ENCODE measurements at places on chromosomes 6 and 20. TPM values are rescaled to one million over a fixed set of nuclear protein-coding genes. Genes with fewer than 3 reads are reported as not detected.

Gene CST2
- 13.0 TPM for total RNA-seq

DNA sequence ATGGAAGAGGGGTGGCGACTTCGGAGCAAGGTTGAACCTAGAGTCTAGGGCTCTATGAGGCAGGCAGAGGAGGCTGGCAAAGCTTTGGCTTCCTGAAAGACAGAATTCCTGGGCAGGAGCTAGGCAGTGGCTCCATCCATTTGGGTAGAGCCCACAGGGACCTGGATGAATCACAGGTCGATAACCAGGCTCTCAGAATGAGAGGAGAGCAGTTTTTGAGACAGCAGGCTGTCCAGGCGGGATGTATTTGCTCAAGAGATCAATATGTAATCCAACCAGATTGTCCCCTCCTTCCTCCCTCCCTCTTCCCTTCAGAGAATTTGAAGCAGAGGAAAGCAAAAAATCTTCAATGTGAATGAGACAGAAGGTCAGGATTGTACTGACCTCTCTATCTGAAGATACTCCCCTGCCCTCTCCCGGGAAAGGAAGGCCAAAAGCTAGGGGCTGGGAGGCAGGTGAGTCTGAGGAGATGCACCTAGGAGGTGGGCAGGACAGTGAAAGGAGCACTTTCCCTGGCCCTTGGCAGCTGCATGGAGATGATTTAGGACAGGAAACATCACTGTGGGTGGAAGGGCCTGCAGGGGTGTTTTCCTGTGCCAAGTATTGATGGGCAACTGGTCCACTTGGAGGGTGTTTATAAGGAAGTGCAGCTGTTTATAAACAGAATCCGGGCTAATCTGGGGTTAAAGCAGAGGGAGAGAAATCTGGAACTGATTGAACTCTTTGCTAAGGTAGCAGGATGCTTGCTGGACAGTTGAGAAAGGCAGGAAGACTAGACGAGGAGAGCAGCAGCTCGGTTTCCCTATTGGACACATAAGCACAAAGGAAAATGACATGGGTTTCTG lies 212.4 kb upstream of the LRFN2 start:
- no peak for DNase-seq
- H3K27me3 ChIP-seq = no peaks in the 10 kb centered on the region
- H3K27ac ChIP-seq = no peak overlapping the region
- H3K4me3 ChIP-seq = no peak overlapping the region
- H3K36me3 ChIP-seq = no peaks in the 10 kb centered on the region

DNA sequence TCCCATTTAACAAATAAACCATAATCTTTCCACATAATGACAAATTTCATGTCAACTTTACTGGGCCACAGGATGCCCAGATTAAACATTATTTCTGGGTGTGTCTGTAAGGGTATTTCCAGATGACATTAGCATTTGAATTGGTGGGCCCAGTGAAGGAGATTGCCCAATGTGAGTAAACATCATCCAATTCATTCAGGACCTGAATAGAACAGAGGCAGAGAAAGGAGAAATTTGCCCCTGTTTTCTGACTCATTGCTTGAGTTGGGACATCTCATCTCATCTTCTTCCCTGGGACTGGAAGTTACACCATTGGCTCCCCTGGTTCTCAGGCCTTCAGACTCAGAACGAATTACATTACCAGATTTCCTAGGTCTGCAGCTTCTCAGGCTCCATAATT lies 142.9 kb downstream of the TPBG start:
- DNase-seq = no peak
- no peak overlapping the region for H3K27ac ChIP-seq
- H3K4me3 ChIP-seq = no peak overlapping the region

DNA sequence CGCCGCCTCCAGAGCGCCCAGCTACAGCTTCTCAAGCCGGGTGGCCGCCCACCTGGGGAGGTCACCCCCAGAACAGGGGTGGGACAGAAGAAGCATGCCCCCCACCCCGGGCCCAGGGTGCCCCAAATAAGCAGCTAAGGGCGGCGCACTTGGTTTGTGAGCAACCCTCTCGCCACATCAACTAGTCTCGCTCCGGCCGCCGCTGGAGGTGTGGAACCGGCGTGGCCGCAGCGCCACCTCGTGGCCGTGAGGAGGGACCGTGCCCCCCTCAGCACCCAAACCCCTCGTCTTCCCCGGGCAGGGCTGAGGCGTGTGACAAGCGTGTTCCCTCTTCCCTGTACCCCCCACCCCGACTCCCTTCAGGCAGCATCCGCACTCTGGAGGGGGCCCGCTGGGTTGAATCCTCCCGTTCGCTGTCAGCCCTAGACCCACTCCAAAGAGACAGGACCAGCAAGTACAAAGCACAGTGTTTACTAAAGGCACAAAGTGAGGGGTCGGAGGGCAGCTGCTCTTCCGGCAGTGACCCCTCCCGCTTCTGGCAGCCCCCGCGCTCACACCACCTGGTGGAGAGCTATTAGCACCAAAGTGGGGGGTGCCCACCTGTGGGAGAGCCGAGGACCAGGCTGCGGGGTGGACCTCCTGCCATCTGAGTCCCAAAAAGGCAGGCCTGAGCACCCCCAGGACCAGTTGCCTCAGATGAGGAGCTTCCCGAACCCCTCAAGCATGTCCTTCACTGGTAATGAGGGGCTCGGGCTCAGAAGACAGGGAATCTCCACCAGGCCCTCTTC lies 45.4 kb downstream of the MDFI start:
- peak; percentile 78 for DNase-seq
- no peaks in the 10 kb centered on the region for H3K27me3 ChIP-seq
- H3K4me1 ChIP-seq = peaks cover 25% of the 10 kb centered on the region
- H3K27ac ChIP-seq = no peak overlapping the region

- H3K27me3 ChIP-seq = no peaks in the 10 kb centered on the region
- H3K4me3 ChIP-seq = no peak overlapping the region
Observed at GRCh38 chr20:37969949-37970855, 63.1 kb downstream of the TTI1 start.

GRCh38 chr20:57275813-57276212 lies 9.4 kb upstream of the BMP7 start:
- no peak for DNase-seq
- H3K4me3 ChIP-seq = no peak overlapping the region
- H3K27me3 ChIP-seq = peaks cover 51% of the 10 kb centered on the region
- H3K27ac ChIP-seq = no peak overlapping the region
- no peaks in the 10 kb centered on the region for H3K4me1 ChIP-seq

- peaks cover 4% of the 10 kb centered on the region for H3K4me1 ChIP-seq
- no peak overlapping the region for H3K27ac ChIP-seq
- no peaks in the 10 kb centered on the region for H3K36me3 ChIP-seq
- H3K27me3 ChIP-seq = peaks cover 38% of the 10 kb centered on the region
- peak; percentile 63 for DNase-seq
- no peak overlapping the region for H3K4me3 ChIP-seq
Observed at GRCh38 chr20:43752561-43753301, 25.9 kb upstream of the GTSF1L start.

- no peak overlapping the region for H3K4me3 ChIP-seq
- H3K27me3 ChIP-seq = peaks cover 5% of the 10 kb centered on the region
- H3K27ac ChIP-seq = no peak overlapping the region
- H3K36me3 ChIP-seq = no peaks in the 10 kb centered on the region
- DNase-seq = no peak
Observed at GRCh38 chr6:34202329-34203201, 34.1 kb upstream of the HMGA1 start.

GRCh38 chr6:162467679-162468078 lies 259.9 kb downstream of the PRKN start:
- no peak for DNase-seq
- no peak overlapping the region for H3K27ac ChIP-seq
- no peaks in the 10 kb centered on the region for H3K4me1 ChIP-seq

DNA sequence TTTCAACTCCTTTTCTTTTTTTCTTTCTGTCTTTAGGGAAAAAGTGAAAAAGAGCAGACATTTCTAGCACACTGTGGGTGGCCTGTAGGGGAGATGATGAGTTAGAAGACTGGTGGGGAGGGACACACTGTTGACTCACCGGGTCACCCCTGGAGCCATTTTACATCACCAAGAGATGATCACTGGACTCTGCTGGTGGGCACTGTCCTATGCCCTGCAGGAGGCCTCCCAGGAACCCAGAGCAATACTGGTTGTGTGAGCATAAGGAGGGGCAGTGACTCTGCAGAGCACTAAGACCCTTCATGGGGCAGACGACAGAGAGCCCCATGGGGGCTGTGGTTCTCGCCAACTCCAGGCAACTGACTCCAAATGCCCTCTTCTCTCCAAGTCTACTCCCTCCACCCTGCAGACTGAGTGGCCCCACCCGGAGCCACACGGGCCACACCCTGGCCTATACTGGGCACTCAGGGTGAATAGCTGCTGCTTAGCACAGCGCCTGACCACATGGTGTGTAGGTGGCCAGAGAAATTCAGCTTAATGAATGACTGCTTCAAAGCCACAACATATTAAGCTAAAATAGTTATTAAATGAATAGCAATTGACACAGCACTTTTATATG lies 177.5 kb downstream of the CDC5L start:
- H3K36me3 ChIP-seq = no peaks in the 10 kb centered on the region
- peaks cover 7% of the 10 kb centered on the region for H3K27me3 ChIP-seq
- H3K4me1 ChIP-seq = peaks cover 8% of the 10 kb centered on the region
- DNase-seq = no peak

DNA sequence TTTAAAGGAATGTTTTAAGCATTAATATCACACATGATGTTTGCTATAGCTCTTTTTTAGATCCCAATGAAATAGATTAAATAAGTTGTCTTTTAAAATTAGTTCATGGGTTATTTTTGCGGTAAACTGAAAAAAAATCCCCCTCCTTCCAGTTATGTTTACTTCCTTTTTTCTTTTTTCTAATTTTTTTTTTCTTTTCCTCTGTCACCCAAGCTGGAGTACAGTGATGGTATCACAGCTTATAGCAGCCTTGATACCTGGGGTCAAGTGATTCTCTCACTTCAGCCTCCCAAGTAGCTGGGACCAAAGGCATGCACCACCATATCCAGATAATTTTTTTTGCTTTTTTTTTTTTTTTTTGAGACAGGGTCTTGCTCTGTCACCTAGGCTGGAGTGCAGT lies 17.8 kb upstream of the SCAF8 start:
- no peak overlapping the region for H3K4me3 ChIP-seq
- H3K27me3 ChIP-seq = no peaks in the 10 kb centered on the region
- no peak overlapping the region for H3K27ac ChIP-seq
